NCI-H1048 (cell line): ENCODE measurements at places on chromosomes 2 and 18.

GRCh38 chr2:176454893-176455815 lies 185.9 kb downstream of the MTX2 start:
- peak; percentile 47 for DNase-seq

DNA sequence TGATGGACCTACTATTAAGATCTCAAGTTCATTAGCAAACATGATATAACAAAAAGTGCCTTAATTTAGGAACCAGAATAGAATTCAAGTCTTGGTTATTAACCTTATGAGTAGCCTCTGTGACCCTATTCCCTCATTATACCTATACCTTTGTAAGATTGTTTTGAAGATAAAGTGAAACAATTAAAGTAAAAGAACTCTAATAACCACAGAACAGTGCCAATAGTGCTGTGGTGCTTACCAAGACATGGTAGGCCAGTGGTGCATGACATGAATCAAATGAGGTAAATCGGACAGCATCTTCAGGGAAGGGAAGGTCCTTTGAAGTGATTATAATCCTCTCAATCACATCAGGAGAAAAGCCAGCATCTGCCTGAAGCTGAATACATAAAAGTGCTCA lies 36.4 kb downstream of the METTL4 start:
- DNase-seq, result no peak

GRCh38 chr2:143159486-143159840 lies 30.2 kb downstream of the ARHGAP15 start:
- DNase-seq, result no peak

- DNase-seq, result no peak
Measured at GRCh38 chr2:109213646-109214433, 84.8 kb downstream of the SH3RF3 start.

GRCh38 chr2:132424526-132425121 lies 8.0 kb downstream of the GPR39 start:
- no peak for DNase-seq

DNA sequence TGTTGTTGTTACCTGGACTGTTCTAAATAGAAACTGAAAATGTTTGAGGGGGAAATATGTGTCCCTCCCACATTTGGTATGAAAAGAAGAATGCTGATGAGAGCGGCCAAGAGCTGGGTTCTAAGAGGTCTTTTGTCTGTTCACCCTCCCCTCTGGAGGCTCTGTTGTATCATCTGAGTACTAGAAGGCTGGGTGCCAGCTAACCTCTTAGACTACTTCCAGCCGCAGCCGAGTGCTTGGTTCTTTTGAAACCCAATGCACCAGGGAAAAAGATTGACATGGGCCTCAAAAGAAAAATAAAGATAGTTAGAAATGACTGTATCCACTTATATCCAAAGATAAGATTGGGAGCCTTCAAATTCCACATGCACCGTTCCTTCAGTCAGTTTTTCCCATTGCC lies 255.9 kb downstream of the TXNL1 start:
- no peak for DNase-seq

GRCh38 chr2:63589148-63589958 lies 590 bp downstream of the MDH1 start:
- DNase-seq, result no peak

GRCh38 chr2:145268931-145269330 lies 749.0 kb upstream of the ZEB2 start:
- no peak for DNase-seq

DNA sequence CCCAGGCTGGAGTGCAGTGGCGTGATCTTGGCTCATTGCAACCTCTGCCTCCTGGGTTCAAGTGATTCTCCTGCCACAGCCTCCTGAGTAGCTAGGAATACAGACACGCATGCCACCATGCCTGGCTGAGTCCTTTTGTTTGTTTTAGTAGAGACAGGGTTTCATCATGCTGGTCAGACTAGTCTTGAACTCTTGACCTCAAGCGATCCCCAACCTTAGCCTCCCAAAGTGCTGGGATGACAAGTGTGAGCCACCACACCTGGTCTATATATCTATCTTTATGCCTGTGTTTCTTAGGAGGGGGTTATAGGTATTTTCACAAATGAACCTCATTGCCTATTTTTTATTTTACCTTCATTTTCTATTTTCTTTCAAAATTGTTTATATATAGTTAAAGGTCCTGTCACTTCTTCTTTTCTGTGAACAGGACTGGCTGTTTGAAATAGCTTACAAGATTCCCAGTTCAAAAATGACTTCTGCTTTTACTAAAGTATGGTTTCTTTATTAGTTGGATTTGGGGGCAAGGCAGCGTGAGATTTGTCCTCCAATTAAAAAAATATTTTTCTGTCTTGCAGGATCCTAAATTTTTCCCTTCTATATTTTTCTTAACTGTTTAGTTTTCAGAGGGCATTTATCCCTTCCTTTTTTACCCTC lies 16.4 kb upstream of the MARCHF7 start:
- DNase-seq, result no peak

DNA sequence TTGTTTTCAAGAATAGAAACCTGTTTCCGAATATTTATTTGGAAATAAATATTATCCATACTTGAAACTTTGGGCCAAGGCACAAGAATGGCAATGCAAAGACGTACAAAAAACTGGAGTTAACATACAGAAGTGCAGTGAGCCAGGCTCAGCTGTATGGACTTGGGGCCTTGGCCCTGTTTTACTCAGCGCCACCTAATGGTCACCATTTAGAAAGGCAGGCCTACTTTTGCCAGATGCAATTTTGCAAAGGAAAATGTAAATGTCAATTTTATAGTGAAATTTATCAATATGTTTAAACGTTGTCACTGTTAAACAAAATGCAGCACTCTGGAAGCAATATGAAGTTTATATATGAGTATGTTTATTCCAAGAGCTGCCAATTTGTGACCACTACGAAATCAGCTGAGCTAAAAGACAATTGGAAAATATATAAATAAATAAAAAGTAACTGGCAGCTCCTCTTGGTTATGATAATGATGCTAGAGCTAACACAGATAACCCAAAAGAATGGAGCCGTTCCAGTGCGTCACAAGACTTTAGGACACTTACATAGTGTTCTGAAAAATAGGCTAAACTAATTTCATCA lies 155.0 kb downstream of the ARHGAP15 start:
- DNase-seq, result peak; percentile 62

DNA sequence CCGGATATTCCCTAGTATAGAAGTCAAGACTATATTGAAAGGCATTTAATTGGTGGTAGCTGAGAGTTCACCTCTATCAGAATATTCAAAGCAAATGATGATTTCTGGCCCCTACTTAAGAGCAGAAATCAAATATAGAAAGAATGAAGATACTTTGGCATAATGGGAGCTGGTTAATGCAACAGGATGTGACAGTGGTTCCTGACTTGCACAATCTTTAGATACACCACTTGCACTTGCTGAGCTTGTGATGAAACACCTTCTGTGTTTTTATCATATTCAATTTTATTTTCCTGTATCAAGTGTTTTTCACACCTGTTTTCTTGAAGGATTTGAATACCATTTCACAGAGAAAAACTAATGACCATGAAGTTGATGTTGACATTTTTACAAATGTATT lies 124.1 kb upstream of the CDH19 start:
- DNase-seq, result no peak

- DNase-seq, result no peak
Measured at GRCh38 chr2:10820562-10820961, 8.0 kb upstream of the PDIA6 start.

- DNase-seq, result no peak
Measured at GRCh38 chr2:239227661-239228371, 173.0 kb downstream of the HDAC4 start.

- no peak for DNase-seq
Measured at GRCh38 chr2:74393525-74393924, 13.4 kb upstream of the DCTN1 start.

DNA sequence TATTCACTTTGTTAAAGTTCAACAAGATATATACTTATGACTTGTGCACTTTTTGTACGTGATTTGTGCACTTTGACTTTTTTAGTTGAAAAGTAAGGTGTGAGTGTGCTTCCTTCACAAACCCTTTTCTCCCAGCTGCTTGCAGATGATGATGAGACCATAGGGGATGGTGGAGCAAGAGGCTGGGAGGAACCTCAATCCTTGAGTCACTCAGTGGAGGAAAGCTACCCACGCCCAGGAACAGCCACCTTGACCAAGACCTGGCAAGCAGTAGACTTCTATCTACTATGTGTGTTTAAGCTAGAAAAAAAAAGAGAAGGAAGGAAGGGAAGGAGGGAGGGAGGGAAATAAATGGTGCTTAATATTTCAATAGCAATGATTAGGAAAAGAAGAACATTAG lies 25.2 kb upstream of the TAF1B start:
- no peak for DNase-seq

DNA sequence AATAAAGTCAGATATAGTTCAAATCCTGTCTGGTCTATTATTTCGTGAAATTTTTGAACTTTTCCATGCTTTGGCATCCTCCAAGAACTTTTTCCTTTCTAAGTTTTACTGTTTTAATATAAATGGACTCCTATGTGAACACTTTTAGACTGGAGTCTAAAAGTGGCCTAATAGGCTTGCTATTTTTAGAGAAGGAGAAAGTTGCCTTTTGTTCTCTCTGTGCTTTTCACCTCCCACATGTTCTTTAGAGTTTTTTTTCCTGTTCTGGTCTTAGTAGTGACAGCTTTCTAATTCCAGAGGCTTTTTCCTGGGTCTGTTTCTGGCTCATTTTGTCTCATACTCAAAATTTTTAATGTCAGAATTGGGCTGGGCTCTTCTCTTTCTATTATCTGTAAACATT lies 72.2 kb downstream of the ADAM23 start:
- no peak for DNase-seq

- DNase-seq, result no peak
Measured at GRCh38 chr2:17756668-17757067, 2.7 kb downstream of the GEN1 start.

GRCh38 chr2:69776886-69777785 lies 35.2 kb downstream of the ANXA4 start:
- DNase-seq, result no peak

GRCh38 chr18:67510831-67511230 lies 5.7 kb downstream of the DSEL start:
- no peak for DNase-seq

- no peak for DNase-seq
Measured at GRCh38 chr2:221429741-221430491, 142.2 kb downstream of the EPHA4 start.

DNA sequence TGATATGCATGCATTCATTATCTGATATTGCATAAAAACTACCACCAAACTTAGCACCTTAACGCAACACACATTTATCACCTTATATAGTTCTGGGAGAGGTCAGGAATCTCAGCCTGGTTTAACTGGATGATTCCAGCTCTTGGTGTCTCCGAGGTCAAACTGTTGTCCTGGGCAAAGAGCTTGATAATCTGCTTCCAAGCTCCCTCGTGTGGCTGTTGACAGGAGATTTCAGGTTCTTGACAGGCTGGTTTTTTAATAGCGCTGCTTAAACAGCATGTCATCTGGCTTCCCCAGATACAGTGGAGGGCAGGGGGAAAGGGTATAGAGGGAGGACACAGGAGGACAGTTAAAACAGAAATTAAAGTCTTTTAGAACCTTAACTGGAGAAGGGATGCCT lies 785.0 kb downstream of the CNTNAP5 start:
- no peak for DNase-seq

DNA sequence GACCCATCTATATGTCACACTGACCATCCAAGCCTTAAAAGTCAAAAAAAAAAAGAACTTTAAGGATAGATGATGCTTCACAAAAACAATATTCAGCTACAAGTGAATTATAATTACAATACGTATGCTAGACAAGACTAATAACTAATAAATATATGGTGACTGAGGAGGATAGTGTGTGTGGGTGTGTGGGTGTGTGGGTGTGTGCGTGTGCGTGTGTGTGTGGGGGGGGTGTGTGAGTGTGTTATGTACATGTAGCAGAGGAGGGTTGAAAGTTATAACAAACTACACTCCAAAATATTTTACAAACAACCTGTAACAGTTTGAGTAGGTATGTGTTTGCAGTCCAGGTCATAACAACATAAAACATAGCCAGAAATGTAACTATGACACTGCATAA lies 159.2 kb upstream of the RBBP8 start:
- no peak for DNase-seq

GRCh38 chr18:70151614-70152013 lies 53.9 kb downstream of the RTTN start:
- DNase-seq, result no peak

GRCh38 chr2:101368376-101368775 lies 18.9 kb downstream of the CREG2 start:
- no peak for DNase-seq

- DNase-seq, result no peak
Measured at GRCh38 chr18:48376934-48377333, 32.2 kb downstream of the ZBTB7C start.

- no peak for DNase-seq
Measured at GRCh38 chr2:36769106-36769505, 72.6 kb downstream of the VIT start.

- no peak for DNase-seq
Measured at GRCh38 chr18:75393721-75394120, 33.8 kb downstream of the SMIM21 start.

- no peak for DNase-seq
Measured at GRCh38 chr2:167048829-167049228, 160.5 kb downstream of the XIRP2 start.

DNA sequence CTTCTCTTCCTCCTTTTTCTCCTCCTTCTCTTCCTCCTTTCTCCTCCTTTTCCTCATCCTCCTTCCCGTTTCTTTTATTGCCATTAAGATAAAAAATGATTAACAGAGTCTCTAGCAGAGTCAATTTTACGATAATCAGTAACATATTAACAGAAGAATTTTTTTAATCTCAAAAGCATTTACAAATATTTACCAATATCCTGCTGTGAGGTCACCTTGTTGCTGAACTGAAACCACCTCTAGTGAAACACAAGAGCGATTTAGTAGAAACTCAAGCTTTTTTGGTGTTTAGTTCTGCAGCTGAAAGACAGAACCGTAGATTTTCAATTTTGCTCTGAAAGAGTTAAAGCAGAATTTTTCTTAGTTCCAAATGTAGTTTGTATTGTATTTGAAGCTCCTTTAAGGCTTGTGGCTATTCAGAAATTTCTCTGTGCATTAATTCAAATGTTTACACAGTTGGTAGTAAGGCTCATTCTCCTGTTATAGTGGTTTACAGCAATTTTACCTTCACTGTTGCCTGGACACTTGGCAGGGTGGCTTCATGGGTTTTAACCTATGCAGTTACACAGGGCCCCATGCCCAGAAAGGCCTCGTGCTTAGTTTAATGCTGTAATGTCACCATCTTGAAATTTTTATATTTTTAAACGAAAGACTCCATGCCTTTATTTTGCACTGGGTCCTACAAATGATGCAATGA lies 1106.6 kb upstream of the FAM98A start:
- DNase-seq, result no peak

DNA sequence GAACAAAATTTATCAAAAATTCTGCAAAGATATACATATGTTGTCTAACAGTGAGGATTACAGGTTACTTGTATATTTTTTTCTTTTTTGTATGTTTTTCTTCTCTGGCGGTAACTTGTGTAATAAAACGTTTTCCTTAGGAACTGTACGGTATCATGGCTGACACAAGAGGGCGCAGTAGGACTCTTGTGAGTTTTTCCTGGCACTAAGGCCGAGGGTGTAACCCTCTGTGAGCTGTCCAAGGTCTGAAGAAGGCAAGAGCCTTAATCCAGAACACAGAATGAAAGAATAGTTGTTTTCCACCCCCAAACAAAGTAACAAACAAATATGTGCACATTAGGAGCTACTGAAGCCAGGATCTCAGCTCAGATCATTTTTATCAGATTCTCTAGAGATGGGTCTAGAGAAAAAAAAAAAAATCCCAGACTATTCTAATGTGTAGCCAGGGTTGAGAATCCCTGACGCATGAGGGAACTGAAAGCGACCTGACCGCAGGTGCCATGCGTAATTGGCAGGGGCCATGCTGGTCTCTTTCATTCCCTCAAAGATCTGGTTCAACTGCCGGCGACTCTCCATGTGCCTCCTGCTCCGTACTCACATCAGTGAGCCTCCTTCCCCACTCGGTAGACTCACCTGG lies 27.0 kb downstream of the TMEM200C start:
- DNase-seq, result peak; percentile 62

- DNase-seq, result no peak
Measured at GRCh38 chr2:19078709-19079108, 279.7 kb downstream of the OSR1 start.
